ENCODE measurements at places on chromosomes 2 and 18.

DNA sequence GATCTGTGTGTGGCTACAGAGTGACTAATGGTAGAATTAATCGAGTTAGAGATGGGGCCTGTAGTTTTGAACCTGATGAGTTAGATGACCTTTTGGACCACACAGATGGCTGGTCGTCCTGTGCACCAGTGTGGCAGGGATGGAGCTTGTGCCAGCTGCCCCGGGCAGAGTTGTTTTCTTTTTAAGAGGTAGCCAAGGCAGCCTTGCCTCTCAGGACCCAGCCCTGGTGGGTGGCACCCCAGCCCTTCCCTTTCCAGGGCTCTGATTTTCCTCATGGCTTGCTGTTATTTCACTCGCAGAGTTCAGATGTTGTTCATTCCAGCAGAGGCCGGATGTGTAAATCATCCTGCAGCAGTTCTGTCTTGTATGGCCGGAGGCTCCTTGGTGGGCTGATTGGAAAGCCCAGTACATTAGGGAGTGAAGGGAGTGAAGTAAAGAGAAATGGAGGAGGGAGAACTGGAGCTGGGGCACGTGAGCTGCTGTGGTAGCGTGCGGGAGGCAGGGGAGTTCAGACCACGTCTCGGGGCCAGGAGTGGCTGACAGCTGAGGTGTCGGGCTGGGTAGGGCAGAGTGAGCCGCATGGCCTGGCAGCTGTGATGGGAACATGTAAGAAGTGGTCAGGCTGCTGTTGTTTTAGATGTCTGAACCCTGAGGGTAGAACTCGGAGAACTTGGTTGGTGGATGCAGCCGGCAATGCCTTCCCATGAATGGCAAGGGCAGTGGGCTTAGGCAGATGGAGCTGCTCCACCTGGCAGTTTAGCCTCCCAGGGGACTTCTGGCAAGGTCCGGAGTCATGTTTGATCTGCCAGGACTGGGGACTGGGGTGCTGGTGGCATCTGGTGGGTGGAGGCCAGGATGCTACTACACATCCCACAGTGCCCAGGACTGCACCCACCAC lies 28.8 kb downstream of the ASAP2 start:
- DNase-seq: no peak

DNA sequence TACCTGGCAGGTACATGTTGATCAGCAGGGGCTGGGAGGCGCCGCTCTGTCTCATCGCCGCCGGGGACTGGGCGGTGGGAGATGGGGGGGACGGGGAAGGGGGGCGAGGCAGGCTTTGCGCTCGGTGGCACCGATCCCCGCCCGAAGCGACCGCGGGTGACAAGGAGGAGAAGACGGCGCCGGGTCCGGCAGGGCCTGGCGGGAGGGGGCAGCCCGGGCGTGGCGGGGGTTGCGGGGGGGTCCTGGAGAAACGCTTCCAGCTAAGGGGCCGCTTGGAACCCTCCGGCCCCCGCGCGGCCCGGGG lies at the start of gene FEV:
TSS of gene FEV (minus strand) at position 164 of the 304 bp plus-strand sequence. CDS start at position 55, 109 bp downstream.
- DNase-seq: no peak

GRCh38 chr2:127820080-127820668 lies 9.2 kb upstream of the WDR33 start:
- DNase-seq: no peak

DNA sequence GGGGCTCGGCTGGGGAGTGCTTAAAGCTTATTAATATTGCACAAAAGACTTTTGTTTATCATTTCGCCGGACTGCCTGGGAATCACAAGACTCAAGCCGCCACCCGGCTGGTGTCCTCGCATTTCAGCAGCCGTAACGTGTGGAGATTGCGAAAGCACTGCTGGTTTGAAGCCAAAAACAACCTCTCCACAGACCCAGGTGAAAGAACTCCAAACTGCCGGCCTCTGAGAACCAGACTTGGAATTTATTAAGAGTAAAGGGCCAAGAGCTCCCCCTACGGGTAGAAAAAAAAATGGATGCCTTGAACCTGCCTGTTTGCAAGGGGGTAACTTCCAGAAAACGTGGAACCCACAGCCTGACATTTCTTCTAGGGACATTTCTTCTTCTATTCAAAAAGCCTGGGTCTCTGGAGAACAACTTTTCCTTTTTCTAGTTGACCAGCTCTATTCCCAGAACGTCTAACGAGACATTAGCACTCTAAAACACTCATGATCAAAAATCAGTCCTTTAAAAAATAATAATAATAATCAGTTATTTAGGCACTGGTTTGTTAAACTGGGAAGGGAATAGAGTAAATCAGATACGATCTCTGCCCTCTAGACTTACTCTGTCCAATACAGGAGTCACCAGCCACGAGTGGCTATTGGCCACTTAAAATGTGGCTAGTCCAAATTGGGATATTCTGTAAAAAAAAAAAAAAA lies 216.3 kb downstream of the C1D start:
- DNase-seq: peak; percentile 98

- DNase-seq: no peak
Observed at GRCh38 chr2:134973241-134974138, 54.9 kb downstream of the CCNT2 start.

DNA sequence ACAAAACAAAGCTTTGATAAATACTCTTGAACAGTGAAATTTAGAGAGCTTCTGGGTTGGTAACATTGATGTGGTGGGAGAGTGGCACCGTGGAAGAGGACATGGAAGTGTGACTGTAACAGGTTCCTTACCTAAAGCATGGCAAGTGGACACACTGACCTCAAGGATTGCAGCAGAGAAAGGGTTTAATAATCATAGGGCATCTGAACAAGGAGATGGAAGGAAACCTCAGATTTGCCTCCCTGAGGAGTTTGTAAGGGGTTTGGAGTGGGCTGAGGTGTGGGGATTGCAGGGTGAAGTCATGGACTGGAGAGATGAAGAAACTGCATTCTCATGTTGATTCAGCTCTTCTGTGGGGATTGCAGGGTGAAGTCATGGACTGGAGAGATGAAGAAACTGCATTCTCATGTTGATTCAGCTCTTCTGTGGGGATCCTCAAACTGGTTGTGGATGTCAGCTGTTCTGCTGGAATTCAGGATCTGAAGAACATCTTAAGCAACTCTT lies 83.8 kb upstream of the TLK1 start:
- DNase-seq: no peak

DNA sequence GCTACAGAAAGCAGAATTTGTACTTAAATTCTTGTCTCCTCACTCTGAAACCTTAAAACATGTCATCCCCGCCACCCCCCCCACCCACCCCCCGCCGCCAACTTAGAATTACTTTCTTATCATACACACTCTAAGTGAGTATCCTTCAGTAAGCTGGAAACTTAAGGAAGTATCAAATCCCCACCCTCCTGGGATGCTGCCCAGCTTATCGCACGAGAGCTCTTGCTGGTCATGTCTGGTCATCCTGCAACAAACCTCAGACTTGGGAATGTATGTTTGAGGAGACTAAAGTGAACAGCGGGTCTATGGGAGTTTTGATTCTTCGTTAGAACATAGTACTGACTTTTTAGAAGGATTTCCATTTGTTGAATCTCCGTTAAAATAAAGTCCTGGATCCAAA lies 203.3 kb downstream of the PTGR3 start:
- no peak for DNase-seq

DNA sequence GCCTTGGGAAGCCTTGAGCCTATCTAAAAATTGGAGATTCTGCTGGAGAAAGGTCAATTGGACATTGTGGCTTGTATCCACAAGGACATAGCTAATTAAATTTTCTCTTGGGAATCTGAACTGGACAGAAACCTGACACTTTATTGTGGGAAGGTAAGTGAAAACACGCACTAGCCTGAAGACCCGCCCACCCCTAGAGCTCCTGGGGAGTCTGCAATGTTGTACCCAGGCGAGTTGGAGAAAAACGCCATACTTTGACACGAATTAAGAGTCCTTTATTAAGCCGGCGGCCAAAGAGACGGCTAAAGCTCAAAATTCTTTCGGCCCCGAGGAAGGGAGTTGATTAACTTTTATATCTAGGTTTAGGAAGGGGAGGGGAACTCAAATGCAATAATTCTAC lies 1.2 kb upstream of the ZNF892 start:
- no peak for DNase-seq

DNA sequence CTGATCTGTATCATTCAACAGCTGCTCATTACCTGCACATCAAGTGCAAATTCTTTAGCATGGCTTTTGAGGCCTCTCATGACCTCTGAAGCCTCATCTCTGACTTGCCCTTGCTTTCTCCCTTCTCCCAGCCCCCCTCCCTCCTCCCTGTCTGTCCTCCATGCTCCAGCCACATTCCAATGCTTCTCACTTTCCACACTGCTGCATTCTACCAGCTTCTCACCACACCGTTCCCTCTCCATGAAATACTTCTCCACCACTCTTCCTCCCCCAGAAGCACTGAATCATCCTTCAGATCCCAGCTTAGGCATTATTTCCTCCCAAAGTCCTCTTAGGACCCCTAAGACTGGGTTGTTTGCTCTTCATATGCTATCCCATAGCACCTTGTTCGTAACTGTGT lies 26.9 kb downstream of the GCG start:
- DNase-seq: no peak

- no peak for DNase-seq
Observed at GRCh38 chr2:190093793-190094192, 31.3 kb upstream of the MSTN start.

GRCh38 chr2:68083346-68083745 lies 20.5 kb upstream of the C1D start:
- no peak for DNase-seq

DNA sequence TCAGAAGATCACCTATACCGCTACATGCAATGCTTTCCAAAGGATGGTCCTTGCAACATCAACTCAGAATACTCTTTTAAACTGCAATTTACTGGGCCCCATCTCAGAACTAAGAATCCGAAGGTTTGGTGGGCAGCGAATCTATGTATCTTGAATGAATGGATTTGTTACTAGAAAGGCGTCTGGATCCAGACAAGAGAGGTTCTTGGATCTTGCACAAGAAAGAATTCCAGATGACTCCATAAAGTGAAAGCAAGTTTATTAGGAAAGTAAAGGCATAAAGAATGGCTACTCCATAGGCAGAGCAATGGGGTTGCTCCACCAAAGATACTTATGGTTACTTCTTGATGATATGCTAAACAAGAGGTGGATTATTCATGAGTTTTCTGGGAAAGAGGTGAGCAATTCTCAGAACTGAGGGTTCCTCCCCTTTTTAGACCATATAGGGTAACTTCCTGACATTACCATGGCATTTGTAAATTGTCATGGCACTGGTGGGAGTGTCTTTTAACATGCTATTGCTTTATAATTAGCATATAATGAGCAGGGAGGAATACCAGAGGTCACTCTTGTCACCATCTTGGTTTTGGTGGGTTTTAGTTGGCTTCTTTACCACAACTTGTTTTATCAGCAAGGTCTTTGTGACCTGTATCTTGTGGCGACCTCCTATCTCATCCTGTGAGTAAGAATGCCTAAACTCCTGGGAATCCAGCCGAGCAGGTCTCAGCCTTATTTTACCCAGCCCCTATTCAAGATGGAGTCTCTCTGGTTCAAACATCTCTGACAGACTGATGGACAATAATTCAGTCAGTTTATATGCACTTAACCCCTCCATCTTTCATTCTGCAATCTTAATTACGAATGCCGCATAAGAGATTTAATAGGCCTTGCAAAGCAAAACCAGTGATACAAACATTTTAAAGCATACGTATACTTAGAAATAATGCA lies 7.5 kb upstream of the RMDN2 start:
- no peak for DNase-seq

GRCh38 chr2:86621280-86621943 lies 2.3 kb downstream of the RNF103 start:
- DNase-seq: no peak

DNA sequence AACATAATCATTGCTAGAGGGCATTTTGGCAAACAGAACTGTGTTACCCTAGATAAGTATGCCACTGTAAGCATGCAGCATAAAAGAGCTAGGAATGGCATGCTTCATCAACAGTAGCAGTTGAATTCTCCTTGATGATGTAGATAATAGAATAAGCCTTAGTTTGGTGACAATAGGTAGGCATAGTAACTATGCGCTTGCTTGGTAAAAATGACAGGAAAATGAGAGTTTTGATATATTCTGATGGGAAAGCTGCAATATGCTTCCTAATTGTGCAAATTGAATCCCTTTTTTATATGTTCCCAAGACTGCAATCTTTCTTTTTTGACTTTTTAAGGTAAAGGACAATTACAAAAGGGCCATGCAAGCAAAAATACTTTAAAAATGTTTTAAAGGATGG lies 930.9 kb upstream of the FAM98A start:
- DNase-seq: no peak

GRCh38 chr2:159144776-159145614 lies 141.5 kb downstream of the WDSUB1 start:
- no peak for DNase-seq

DNA sequence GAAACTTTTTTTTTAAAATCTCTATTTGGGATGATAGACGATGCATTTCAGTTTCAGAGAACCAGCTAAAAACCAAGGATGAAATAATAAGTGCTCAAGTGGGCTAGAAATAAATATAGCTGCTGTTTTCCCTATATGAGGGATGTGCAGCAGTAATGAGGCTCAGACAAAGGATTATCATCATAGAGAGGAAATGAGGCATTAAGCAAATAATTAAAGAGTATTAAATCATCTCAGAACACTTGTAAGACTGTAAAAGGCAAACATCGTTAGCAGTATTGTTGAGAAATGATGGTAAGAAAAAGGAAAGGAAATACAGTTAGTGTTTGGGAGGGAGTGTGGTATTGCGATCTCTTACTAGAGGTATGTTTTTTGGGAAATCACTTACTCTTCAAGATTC lies 233.5 kb downstream of the TGIF1 start:
- DNase-seq: no peak

GRCh38 chr2:190809876-190810525 lies 70.6 kb upstream of the GLS start:
- DNase-seq: no peak

Measured in DMS153 (cell line).